Caco-2 (cell line): ENCODE measurements at places on chromosomes 6 and 20. TPM values are rescaled to one million over a fixed set of nuclear protein-coding genes. Genes with fewer than 3 reads are reported as not detected.

- H3K4me1 ChIP-seq: peaks cover 26% of the 10 kb centered on the region
- no peak overlapping the region for H3K4me3 ChIP-seq
- no peaks in the 10 kb centered on the region for H3K27me3 ChIP-seq
- no peak overlapping the region for H3K27ac ChIP-seq
- no peaks in the 10 kb centered on the region for H3K36me3 ChIP-seq
Measured at GRCh38 chr6:12232339-12232738, 57.8 kb upstream of the EDN1 start.

- H3K4me1 ChIP-seq: no peaks in the 10 kb centered on the region
- no peak for DNase-seq
- H3K27me3 ChIP-seq: no peaks in the 10 kb centered on the region
- H3K36me3 ChIP-seq: no peaks in the 10 kb centered on the region
- no peak overlapping the region for H3K4me3 ChIP-seq
- H3K27ac ChIP-seq: no peak overlapping the region
Measured at GRCh38 chr6:96766769-96767168, 70.5 kb downstream of the GPR63 start.

DNA sequence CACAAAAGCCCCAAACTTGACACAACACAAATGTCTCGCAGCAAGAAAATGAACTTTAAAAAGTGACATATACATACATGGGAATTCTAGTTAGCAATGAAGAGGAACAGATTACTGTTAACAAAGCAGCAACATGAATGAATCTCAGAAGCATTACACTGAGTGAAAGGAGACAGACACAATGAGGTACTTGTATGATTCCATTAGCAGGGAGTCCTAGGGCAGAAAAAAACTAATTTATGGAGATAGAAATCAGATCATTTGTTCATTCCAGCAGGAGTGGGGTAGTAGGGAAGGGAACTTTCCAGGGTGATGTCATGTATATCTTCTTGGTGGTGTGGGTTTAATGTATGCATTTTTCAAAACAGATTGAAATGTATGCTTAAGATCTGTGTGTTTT, 524.4 kb downstream of the KIF16B start:
- DNase-seq: no peak
- no peaks in the 10 kb centered on the region for H3K36me3 ChIP-seq
- no peaks in the 10 kb centered on the region for H3K4me1 ChIP-seq
- H3K27ac ChIP-seq: no peak overlapping the region
- H3K27me3 ChIP-seq: no peaks in the 10 kb centered on the region

- H3K4me1 ChIP-seq: peaks cover 8% of the 10 kb centered on the region
- DNase-seq: peak; percentile 31
- no peak overlapping the region for H3K27ac ChIP-seq
- H3K4me3 ChIP-seq: no peak overlapping the region
Measured at GRCh38 chr6:108526739-108527174, 34.0 kb upstream of the FOXO3 start.

- no peaks in the 10 kb centered on the region for H3K4me1 ChIP-seq
- peak; percentile 37 for DNase-seq
- H3K36me3 ChIP-seq: no peaks in the 10 kb centered on the region
- H3K27me3 ChIP-seq: no peaks in the 10 kb centered on the region; the same call in 1 of the 2 replicates
- H3K4me3 ChIP-seq: no peak overlapping the region
- no peak overlapping the region for H3K27ac ChIP-seq
Measured at GRCh38 chr6:46042355-46042999, 26.8 kb upstream of the CLIC5 start.

DNA sequence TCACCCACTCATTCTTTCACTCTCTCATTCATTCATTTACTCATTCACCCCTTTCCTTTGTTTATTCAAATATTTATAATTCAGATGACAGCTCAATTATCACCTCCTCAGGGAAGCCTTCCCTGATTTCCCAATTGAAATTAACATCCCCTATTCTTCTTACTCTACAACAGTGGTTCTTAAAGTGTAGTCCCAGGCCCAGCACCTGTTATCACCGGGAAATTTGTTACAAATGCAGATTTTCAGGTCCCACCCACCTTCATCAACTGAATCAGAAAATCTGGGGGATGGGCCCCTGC, 30.3 kb downstream of the KIAA1755 start:
- DNase-seq: no peak
- no peaks in the 10 kb centered on the region for H3K4me1 ChIP-seq
- no peak overlapping the region for H3K4me3 ChIP-seq
- no peaks in the 10 kb centered on the region for H3K27me3 ChIP-seq
- H3K27ac ChIP-seq: no peak overlapping the region
- no peaks in the 10 kb centered on the region for H3K36me3 ChIP-seq

BTBD3 gene
- total RNA-seq: 39.0 and 44.1 TPM in 2 replicates

DNA sequence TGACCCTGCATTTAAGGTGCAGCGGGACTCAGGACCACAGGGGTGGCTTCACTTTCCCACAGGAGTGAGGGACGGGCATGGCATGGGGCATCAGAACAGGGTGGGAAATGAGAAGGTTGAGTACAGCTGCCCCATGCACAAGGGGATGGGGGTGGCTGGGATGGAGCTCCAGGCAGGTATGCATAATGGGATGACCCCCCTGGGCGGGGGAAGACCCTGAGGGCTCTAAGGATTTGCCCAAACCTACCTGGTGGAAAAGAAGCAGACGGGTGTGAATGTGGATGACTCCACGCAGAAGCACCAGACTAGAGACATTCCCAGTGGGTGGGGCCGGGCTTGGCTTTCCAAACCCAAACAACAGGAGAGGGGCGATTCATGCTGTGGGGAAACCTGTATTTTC, 200.3 kb downstream of the SYNDIG1 start:
- no peak overlapping the region for H3K4me3 ChIP-seq
- no peaks in the 10 kb centered on the region for H3K27me3 ChIP-seq
- DNase-seq: peak; percentile 18
- H3K27ac ChIP-seq: no peak overlapping the region
- no peaks in the 10 kb centered on the region for H3K36me3 ChIP-seq

- no peaks in the 10 kb centered on the region for H3K36me3 ChIP-seq
- H3K4me3 ChIP-seq: no peak overlapping the region
- H3K27ac ChIP-seq: no peak overlapping the region
- no peaks in the 10 kb centered on the region for H3K27me3 ChIP-seq
- H3K4me1 ChIP-seq: peaks cover 37% of the 10 kb centered on the region
- no peak for DNase-seq
Measured at GRCh38 chr6:2733324-2733723, 17.4 kb downstream of the MYLK4 start.

- H3K4me1 ChIP-seq: peaks cover 32% of the 10 kb centered on the region
- no peaks in the 10 kb centered on the region for H3K27me3 ChIP-seq
- DNase-seq: no peak
- no peak overlapping the region for H3K4me3 ChIP-seq
- H3K27ac ChIP-seq: no peak overlapping the region
- H3K36me3 ChIP-seq: no peaks in the 10 kb centered on the region
Measured at GRCh38 chr20:19970256-19970765, 46.9 kb upstream of the NAA20 start.

DNA sequence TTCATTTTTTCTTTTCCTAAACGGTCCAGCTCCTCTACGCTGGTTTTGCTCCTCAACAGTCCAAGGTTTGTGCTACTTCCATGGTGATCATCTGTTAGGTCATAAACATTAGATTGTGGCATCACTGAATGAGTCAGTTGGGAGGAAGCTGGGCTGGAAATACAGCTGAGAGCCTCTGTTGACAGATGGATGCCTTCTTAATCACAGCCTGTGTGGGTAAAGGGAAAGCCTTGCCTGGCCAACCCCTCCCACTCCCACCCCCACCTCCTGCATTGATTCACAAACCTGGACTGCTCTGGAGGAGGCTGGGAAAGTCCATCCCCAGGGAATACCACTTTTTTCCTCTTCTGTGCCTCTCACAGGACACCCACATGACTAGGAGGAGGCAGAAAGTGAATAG, 180.6 kb upstream of the CCN2 start:
- H3K4me3 ChIP-seq: no peak overlapping the region
- no peaks in the 10 kb centered on the region for H3K36me3 ChIP-seq
- no peak overlapping the region for H3K27ac ChIP-seq
- no peak for DNase-seq
- no peaks in the 10 kb centered on the region for H3K4me1 ChIP-seq
- H3K27me3 ChIP-seq: no peaks in the 10 kb centered on the region

GPX5 gene
- total RNA-seq: not detected in 2 replicates

GRCh38 chr20:35306931-35307517, 14.8 kb upstream of the FAM83C start:
- no peak overlapping the region for H3K4me3 ChIP-seq
- peak overlapping the region; percentile 54 for H3K27ac ChIP-seq
- peaks cover 56% of the 10 kb centered on the region for H3K4me1 ChIP-seq
- peak; percentile 89 for DNase-seq
- H3K27me3 ChIP-seq: no peaks in the 10 kb centered on the region

DNA sequence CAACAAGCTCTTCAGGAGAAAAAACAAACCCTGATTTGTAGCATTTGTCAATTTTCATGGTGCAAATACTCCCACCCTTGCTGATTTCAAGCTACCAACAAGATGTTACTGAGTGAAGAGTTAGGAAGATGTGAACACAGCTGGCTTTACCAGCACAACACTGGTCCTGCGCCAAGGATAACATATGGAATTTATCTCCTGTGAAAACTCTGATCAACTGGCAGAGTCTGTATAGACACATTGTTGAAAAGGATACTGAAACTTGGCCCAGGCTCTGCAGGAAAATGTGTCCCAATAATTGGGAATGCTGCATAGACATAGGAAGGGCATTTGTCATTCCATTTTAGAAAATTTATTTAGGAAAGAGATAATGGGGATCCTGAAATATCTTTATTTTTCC, 29.0 kb downstream of the OTOR start:
- no peaks in the 10 kb centered on the region; the same call in 1 of the 2 replicates for H3K27me3 ChIP-seq
- no peak overlapping the region for H3K4me3 ChIP-seq
- no peaks in the 10 kb centered on the region for H3K36me3 ChIP-seq
- no peaks in the 10 kb centered on the region for H3K4me1 ChIP-seq

DNA sequence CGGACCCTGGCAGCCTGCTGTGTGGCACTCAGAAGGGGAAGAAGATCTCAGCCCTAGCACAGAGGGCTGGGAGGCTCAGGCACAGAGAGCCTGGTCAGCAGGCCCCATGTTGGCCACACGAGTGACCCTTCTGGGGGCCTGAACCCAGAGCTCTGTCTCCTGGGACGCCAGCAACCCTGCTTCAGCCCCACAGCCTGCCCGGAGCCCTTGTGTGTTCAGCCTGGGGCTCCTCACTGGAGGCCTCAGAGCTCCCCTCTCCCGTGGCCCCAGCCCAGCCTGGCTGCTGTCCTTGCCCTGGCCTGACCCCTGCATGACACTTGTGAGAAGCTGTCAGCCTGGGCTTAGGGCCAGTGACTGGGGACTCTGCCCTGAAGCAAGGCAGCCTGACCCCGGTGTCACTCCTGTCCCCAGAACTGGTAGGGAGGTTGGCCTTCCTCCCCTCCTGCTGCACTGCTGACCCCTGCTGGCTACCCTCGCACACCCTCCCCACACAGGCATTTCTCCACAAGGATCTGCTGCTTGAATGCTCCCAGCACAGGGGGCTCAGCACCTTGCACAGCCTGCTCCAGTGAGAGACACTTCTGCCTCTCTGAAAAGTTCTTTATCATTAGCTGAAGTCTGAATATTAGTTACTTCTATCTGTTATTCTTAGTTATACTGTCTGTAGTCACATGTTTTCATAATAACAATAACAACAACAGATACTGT, 15.4 kb upstream of the IP6K3 start:
- H3K4me3 ChIP-seq: no peak overlapping the region
- no peaks in the 10 kb centered on the region for H3K36me3 ChIP-seq

DNA sequence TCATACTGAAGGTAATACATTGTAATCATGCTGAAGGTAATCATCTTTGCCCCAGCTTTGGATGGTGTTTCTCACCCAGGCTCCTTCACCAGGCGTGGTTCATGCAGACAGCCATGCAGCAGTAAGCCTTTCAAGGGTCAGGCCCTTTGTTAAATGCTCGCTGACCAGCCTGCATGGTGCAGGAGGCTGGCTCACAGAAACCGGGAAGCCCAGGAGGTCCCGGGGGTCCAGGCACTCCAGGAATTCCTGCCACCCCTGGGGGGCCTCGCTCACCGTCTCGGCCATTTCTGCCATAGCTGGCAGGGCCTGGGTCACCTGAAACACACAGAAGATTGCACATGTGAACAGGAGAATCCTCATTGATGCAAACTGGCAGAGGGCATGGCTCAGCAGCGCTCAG, 86.1 kb downstream of the COL9A1 start:
- no peak overlapping the region for H3K4me3 ChIP-seq
- DNase-seq: no peak
- no peak overlapping the region for H3K27ac ChIP-seq
- no peaks in the 10 kb centered on the region for H3K36me3 ChIP-seq

GRCh38 chr6:109768485-109768884, 77.4 kb downstream of the FIG4 start:
- no peaks in the 10 kb centered on the region for H3K36me3 ChIP-seq
- H3K27me3 ChIP-seq: no peaks in the 10 kb centered on the region
- no peak for DNase-seq

FERMT1 gene
- total RNA-seq: 30.1 and 34.7 TPM in 2 replicates

DNA sequence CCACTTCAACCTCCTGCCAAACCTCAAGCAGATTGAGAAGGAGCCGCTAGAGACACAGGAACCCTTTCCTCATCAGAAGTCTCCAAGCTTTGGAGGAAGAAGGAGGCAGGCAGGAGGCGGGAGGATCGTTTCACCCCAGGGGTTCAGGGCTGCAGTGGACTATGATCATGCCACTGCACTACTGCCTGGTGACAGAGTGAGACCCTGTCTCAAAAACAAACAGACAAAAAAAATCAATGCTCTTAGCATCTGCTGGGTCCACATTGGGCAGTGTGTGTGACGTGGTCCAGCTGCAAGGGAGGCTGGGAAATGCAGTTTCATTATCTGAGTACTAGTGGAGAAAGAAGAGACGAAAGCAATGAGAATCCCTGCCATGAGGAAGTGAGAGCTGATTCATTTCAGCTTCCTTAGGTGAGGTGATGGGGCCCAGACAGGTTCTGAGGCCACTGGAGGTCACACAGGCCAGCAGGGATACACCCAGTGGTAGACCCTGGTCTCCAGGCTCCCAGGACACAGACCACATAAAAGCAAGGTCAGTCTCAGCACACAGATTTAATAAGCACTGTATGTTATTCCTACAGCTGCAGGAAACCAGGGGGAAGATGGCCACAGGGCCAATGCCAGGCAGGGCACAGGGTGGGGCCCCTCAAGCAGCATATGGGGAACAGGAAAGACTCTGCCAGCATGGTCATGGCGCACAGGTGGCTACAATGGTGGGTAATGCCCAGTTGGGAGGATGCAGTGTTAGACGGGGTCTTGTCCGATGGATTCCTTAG, 4.3 kb downstream of the GFRA4 start:
- H3K27me3 ChIP-seq: no peaks in the 10 kb centered on the region
- H3K36me3 ChIP-seq: no peaks in the 10 kb centered on the region
- no peak overlapping the region for H3K4me3 ChIP-seq
- no peak for DNase-seq
- no peak overlapping the region for H3K27ac ChIP-seq

SLC52A3 gene
- 0.50 and 0.56 TPM in 2 replicates for total RNA-seq

DNA sequence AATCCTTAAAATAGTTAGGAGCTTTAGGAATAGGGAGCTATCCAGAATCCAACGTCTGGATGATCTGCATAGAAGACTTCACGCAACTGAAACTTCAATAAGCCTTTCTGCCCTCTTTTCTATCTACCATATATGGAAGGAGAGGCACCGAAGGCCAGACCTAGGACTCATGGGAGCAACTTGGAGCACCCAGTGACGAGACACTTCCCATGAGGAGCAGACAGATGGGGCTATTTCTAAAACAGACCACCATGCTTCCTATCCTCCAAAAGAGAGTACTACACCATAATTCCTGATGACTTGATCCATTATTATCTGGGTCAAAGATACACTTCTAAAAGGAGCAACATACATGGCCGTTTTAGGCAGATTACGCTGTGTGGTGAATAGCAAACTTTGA, 6.0 kb downstream of the RPP40 start:
- no peaks in the 10 kb centered on the region for H3K27me3 ChIP-seq
- no peak overlapping the region for H3K27ac ChIP-seq
- H3K36me3 ChIP-seq: no peaks in the 10 kb centered on the region; the same call in 1 of the 2 replicates
- no peaks in the 10 kb centered on the region for H3K4me1 ChIP-seq
- no peak overlapping the region for H3K4me3 ChIP-seq

IRF4 gene
- total RNA-seq: not detected in 2 replicates

LIN28B gene
- total RNA-seq: 6.6 and 7.9 TPM in 2 replicates

MDN1 gene
- total RNA-seq: 49.0 and 59.3 TPM in 2 replicates
